ENCODE measurements at places on chromosomes 3 and 15.

- DNase-seq: no peak
These were observed 47.9 kb downstream of the YEATS2 start for GRCh38 chr3:183745300-183746098.

DNA sequence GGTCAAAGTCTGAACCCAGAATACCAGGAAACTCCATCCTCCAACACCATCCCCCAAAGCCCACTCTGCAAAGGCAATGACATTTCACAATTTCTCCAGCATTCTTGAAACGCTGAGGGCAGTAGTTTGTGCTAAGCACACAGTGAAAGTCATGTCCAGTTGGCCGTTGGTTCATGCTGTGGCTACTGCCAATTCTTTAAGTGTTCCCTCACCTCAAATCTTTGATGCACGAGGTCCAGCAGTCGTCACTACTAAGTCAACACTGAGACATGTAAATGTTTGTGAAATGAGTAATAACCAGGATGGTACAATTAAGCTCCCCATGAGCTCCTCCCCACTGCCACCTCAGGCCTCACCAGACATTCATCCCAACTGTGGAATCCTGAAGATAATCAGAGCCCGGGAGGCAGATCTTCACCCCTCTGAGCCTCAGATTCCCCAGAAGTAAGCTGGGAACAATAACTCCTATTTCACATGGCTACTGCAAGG lies 7.0 kb downstream of the SUCLG2 start:
- no peak for DNase-seq

- no peak for DNase-seq
These were observed 2.6 kb upstream of the NGLY1 start for GRCh38 chr3:25785826-25786225.

DNA sequence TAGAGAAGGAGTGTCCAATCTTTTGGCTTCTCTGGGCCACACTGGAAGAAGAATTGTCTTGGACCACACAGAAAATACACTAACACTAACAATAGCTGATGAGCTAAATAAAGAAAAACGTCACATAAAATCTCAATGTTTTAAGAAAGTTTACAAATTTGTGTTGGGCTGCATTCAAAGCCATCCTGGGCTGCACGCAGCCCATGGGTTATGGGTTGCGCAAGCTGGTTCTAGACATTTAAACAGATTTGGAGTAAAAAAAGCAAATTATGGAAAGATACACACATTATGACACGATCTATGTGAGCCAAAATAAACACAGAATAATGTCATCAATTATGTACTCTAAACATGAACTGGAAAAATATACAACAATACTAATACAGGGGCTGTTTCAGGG lies 703.3 kb upstream of the LMCD1 start:
- DNase-seq: no peak

DNA sequence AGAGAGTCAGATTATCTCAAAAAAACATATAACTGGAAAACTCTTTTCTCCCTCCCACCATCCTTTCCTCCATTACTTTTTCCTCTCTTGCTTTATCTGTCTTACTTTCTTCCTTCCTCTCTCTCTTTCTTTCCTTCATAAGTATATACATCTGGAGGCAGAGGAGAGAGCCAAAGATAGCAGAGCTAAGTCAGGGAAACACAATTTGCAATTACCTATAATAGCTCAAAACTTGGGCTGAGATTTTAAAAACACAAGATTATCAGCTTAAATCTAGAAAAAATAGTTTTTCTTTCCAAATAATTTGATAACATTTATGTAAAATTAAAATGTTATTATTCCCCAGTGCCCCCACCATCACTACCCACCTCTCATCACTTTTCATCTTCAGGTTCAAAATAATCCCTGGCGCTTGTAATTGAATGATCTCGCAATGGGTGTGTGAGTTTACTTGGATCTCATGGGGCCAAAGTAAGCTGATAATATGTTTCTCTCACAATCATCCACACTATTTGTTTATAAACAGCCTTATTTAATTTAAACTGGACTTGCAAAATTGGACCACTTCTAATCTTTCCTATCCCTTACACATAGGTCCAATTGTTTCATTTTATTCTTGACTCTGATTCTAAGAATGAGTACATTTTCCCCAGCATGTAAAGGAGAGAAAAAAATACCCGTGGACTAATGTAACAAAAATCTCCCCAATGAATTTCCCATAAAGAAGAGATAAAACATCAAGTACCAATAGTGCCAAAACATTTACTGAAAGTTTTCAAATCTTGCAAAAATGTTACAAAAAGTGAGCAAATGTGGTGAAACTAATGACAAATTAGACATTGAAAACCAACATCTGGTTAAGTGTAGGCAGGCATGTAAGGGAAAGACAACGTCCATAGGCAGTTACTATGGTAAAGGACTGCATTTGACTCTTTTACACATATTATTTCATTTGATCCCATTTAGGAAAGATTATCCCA lies 236.9 kb downstream of the DTWD1 start:
- DNase-seq: no peak

GRCh38 chr3:3170998-3171397 lies 8.5 kb downstream of the CRBN start:
- DNase-seq: no peak

DNA sequence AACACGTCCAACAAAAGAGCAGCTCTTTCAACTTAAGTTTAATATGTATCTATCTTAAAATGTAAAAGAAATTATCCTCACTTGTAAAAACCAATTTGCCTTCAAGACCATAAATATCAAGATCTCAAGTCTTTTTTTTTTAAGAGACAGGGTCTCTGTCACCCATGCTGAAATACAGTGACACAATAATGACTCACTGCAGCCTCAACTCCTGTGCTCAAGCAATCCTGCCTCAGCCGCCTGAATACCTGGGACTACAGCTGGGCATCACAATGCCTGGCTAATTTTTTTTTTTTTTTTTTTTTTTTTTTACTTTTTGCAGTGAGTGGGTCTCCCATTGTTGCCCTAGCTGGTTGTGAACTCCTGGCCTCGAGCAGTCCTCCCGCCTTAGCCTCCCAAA lies 26.0 kb downstream of the ACAP2 start:
- no peak for DNase-seq

GRCh38 chr3:112097378-112097777 lies 11.2 kb downstream of the C3orf52 start:
- DNase-seq: peak; percentile 38

DNA sequence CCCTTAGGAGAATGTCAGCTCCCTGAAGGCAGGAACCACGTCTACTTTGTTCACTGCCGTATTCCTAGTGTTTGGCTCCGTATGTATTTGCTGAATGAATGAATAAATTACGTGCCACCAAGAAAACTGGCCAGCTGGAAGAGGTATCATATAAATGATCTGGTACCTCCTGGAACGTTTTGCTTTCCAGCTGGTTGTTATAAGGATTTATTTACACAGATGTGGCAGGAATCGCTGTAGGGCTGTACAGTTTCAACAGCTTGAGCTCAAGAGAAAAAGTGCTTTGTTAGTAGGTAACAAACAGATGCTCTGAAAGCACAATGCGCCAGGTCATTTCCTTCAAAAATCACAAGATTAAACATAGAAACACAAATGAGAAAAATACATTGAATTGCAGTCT lies 108.8 kb upstream of the ATP2B2 start:
- no peak for DNase-seq
